ENCODE measurements at places on chromosomes 3 and 15.

- DNase-seq, result no peak
These were observed 11.8 kb downstream of the LPCAT4 start for GRCh38 chr15:34355241-34355640.

GRCh38 chr3:137792626-137793271, 28.6 kb downstream of the SOX14 start:
- no peak for DNase-seq

DNA sequence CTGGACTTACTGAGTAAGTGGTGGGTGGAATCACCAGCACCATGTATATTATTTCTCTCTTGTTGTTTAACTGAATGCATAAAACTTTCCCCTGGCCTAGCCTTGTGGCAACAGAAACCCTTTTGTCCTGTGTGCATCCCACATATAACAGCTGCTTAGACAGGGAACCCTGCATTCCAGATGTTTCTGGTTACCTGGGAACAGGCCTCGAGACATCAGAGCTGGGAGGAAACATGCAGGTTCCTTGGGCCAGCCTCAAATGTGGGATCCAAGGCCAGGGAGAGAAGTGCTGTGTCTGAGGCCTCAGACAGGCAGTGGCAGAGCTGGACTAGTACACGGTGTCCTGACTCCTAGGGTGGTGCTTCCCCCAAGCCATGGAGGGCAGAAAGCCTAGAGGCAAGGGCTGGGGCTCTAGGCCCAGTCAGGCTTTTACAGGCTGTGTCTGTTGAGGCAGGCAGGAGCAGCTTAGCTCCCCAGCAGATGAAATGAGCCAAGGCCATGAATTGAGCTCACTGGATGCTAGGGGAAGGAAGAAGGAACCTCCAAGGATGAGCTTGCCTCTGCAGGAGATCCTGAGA, 57.7 kb downstream of the ITGA11 start:
- DNase-seq, result no peak

DNA sequence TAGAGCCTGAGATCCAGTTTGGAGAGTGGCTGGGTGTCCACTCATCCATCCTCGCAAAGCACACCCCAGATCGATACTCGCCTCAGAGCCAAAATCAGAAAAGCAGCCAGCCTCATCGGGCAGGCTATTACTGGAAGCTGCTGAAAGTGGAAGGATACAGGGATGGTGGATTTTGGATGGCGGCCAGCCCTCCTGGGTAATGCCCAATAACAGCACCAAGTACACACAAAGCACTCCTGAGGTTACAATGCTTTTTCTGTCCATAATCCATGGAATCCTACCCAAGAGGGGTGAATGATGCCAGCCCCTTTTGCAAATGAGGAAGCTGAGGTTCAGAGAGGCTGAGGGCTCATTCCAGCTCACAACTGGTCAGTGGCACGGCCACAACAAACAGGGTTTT, 93.1 kb upstream of the SLC6A11 start:
- no peak for DNase-seq

GRCh38 chr3:87132801-87133200, 94.3 kb upstream of the CHMP2B start:
- no peak for DNase-seq

DNA sequence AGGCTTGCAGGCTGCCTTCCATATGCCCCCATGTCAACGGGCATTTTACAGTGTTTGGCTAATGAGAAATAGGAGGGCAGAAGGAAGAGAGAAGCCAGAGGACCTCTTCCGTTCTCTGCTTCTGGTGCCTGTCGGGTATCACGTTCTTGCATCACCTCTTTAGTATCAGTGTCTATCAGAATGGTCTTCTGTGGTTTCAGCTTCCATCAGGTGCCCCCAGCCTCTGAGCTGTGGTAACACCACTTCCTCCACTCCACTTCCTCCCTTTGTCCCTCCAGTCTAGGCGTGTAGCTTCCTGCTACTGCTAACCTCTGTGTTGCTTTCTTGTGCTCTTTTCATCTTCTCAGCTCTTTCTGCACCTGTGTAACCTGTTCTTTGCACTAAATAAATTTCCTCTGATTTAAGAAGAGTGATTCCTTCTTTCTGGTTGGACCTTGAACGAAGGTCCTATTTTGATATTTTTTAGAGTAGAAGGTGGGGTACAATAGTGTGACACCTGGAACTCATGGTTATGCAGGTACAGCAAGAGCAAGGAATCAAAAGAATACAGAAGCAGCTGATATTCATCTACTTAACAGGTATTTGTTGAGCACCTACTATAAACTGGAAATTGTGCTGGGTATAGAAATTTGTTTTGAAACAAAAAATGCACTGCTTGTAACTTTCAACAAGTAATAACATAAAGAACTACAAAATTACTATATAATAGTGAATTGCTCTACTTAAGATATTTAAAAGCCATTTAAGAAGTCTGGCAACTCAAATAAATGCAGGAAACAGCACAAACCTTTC, 27.4 kb upstream of the FOXB1 start:
- DNase-seq, result peak; percentile 73

GRCh38 chr3:39651993-39652739, 157.2 kb upstream of the MYRIP start:
- DNase-seq, result no peak

DNA sequence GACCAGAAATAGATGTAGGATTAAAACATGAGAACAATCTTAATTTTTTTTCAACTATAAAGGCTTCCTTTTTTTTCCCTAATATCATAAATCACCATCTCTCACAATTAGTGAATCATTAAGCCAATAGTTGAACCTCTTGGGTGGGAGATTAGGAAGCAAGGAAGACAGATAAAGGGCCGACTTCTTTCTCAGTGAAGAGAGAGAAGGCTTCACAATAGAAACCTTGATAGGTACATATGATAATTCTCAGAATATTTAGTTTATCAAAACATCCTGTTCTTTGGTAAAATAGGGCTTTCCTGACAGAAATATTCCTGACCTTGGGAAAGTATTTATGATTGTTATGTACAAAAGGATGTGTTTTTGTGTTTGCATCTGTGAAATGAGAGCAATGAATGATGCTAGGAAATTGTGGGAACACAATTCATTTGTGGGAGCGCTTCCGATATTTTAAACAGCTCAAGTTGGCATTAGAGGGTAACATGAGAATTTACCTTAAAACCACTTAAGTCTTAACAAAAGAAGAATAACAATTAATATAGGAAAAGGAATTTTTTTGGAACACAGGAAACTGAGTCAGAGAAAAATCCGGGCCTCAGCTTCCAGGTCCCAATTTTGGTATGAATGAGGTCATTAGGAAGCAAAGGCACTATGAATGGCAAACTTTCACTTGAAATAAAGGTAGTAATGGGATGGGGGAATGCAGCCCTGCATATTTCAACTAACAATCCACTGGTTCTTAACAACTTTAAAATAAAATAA, 263.2 kb upstream of the TGFBR2 start:
- DNase-seq, result no peak

- no peak for DNase-seq
These were observed 4.5 kb downstream of the ANP32A start for GRCh38 chr15:68816158-68816557.

GRCh38 chr3:94234177-94234788, 171.4 kb downstream of the NSUN3 start:
- DNase-seq, result no peak

DNA sequence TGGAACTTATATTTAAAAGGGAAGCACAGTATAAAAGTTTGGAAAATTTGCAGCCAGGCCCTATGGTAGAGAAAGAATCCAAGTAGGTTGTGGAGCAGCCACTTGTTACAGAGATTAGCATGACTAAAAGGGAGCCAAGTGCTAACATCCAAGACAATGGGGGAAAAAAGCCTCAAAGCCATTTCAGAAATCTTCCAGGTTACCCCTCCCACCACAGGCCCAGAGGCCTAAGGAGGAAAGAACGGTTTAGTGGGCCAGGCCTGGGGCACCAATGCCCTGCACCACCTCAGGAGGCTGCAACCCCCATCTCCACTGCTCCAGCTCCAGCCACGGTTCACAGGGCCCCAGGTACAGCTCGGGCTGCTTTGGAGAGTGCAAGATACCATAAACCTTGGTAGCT, 69.9 kb downstream of the IGF2BP2 start:
- no peak for DNase-seq

- DNase-seq, result no peak
These were observed 512.7 kb downstream of the SHQ1 start for GRCh38 chr3:72335458-72336095.

- no peak for DNase-seq
These were observed 203.8 kb downstream of the EPHB1 start for GRCh38 chr3:134998855-134999254.

DNA sequence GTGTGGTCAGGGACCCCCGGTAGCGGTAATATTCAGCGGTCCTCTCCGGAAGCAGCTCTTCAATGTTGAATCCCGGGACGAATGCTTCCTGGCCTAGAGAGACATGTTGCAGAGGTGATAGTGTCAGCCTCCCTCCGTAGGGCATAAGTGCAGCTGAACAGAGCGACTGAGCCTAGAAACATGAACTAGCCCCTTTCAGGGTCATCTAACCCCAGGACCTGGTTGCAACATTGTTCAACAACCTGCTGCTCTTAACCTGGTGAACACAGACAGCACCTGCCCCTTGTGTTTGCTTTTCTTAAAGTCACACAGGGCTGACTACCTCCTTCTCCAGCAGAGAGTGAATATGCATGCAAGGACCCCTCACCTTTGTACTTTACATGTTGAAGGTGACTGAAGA, 41.3 kb downstream of the CA12 start:
- DNase-seq, result no peak

- DNase-seq, result no peak
These were observed 26.1 kb downstream of the LSM3 start for GRCh38 chr3:14204515-14205284.

- DNase-seq, result no peak
These were observed 15.0 kb upstream of the UTS2B start for GRCh38 chr3:191345334-191345733.

DNA sequence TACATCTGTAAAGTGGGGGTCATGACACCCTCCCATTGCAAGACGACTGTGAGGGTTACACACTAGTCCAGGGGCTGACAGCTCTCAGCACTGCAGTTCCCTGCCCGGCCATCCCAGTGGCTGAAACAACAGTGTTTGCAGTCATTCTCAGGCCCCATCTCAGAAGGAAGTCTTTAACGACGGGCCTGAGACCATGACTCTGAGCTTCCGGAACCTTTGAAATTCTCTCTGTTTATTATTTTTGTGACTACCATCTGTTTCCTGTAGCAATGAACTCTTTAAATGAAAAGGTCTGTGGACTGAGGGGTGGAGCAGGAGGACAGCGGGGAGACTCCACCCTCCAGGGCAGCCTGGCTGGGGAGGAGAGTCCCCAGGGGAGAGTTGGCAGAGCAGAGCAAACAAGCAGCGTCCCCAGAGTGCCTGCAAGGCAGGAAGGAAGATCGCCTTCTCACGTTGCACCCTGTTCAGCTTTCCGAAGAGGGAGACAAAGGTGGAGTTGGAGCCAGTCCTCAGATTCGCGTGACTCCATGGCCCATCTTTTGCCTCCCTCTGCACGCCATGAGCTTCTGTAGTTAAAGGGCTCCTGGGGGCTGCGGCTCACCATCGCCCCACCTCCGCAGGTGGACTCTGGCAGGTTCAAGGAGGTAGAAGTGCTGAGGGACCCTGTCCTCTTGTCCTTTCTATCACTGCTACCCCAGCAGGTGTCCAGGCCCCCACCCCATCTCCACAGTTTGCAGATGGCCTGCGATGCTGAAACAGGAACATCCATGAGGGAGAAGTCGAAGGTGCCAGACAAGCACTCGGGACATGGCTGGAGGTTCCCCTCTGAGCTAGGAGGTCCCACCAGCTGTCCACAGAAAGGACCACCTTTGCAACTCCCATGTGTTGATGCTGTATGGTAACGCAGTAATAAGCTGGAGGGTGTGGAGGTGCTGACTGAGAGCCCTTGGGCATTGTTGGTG, 525.8 kb upstream of the PROK2 start:
- DNase-seq, result no peak

- no peak for DNase-seq
These were observed 3.1 kb downstream of the SH3BP5 start for GRCh38 chr3:15329046-15330005.

DNA sequence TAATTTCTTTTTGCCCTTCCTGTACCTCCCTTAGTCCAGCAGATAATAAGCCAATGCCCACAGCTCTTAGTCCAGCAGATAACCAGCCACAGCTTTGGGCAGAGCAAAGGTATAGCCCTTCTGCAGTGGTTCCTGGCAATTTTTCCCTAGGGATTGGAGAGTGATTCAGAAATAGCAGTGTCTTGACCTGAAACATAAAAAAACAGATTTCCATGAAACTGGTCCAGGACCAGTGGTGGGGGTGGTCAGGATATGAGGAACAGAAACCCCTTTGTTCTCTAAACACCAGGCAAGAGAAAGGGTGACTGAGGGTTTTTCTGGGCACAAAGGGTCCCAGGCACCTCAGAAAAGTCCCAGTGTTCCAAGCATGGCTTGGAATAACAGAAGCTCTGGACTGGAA, 103.4 kb downstream of the ARRDC4 start:
- no peak for DNase-seq

GRCh38 chr3:17349093-17349492, 393.3 kb downstream of the TBC1D5 start:
- DNase-seq, result no peak

- no peak for DNase-seq
These were observed 55.3 kb downstream of the ISL2 start for GRCh38 chr15:76391847-76392246.

DNA sequence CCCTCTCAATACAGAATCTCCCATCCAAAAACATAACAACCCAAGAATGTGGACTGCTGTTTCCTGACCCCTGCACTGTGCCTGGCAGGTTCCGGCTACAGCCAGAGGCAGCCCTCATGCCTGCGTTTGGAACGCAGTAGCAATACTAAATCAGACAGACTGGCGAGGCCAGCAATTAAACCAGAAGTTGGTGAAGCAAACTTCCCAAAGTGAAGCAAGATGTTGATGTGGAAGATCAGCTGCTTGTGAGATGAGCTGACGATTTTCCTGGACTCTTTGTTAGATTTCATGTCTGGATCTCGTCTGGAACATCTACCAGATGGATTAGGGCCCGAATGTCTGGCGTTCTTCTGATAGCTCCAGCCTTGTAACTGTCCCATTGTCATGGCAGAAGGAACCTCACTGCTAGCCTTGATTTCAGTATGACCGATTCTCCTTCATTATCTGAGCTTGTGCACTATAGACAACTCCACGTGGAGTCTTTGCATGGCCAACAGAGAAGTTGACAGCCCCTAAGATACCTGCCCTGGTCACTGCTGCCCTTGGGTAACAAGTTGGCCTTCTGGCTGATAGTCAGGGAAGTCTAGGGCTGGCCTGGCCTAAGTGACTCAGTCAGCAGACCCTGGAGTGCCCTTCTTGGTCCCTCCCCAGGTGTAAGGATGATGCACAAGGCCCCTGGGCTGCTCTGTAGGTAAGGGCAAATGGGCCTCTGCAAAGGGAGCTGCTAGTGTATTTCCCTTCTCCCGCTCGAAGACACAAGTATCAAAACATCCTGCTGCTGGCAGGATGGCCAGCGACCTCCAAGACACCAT, 126.5 kb downstream of the ADAMTS17 start:
- DNase-seq, result no peak

All from NK-92 treated with Interleukin-12 subunit alpha and Interleukin-12 subunit beta, amount 100 ng/mL, for 24 hours (cell line).